ENCODE measurements at places on chromosomes 2 and 18.

- H3K4me3 ChIP-seq = no peak overlapping the region
- H3K4me1 ChIP-seq = no peaks in the 10 kb centered on the region
These were observed 6.6 kb downstream of the DSG3 start for GRCh38 chr18:31454066-31454708.

DNA sequence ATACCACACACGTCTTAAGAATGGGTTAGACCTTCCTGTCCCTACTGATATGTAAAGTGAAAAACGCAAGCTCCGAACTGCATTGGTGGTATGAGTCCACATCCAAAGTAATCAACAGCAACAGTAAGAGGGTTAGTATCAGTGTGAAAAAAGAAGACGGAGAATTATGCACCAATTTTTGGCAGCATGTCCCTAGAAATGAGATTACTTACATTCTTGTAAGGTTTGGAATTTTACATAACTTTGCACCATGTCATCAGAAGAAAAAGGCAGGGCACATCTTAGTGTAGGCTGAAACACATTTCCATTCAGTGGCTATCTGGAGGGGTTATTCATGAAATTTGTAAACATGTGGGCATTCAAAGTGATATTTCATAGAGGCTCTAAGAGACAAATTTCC lies 88.2 kb downstream of the LONRF2 start:
- H3K36me3 ChIP-seq = no peaks in the 10 kb centered on the region
- no peak overlapping the region for H3K4me3 ChIP-seq
- H3K27me3 ChIP-seq = no peaks in the 10 kb centered on the region
- H3K27ac ChIP-seq = no peak overlapping the region

DNA sequence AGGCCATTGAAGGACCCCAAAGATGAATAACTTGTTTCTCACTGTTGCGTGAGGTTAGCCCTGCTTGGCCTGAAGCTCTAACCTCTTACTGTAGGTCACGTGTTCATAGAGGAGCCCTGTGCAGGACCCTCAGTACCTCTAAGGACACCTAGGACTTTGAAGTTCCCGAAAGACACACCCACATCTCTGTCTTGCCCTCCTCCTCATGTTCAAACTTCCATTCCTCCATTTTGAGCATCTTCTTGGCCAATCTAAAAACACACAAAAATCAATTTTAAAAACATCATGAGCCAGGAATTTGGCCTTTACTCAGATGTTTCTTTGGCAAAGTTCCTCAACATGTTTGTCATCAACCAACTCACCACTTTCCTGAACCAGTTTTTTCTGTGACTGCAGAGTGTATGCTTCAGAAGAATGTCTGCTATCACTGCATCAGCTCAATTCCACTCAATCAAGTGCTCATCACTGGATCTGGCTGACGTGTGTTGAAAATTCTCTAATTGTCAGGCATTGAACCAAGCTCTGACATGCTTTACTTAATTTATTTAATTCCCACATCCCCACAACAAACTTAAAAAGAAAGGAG lies 101.6 kb downstream of the AP1S3 start:
- no peak for DNase-seq
- H3K27me3 ChIP-seq = no peaks in the 10 kb centered on the region
- H3K27ac ChIP-seq = no peak overlapping the region
- H3K36me3 ChIP-seq = no peaks in the 10 kb centered on the region
- peaks cover 4% of the 10 kb centered on the region for H3K4me1 ChIP-seq

GRCh38 chr2:145267451-145267850 lies 747.5 kb upstream of the ZEB2 start:
- no peaks in the 10 kb centered on the region for H3K4me1 ChIP-seq
- DNase-seq = no peak
- no peak overlapping the region for H3K27ac ChIP-seq
- H3K4me3 ChIP-seq = no peak overlapping the region

DNA sequence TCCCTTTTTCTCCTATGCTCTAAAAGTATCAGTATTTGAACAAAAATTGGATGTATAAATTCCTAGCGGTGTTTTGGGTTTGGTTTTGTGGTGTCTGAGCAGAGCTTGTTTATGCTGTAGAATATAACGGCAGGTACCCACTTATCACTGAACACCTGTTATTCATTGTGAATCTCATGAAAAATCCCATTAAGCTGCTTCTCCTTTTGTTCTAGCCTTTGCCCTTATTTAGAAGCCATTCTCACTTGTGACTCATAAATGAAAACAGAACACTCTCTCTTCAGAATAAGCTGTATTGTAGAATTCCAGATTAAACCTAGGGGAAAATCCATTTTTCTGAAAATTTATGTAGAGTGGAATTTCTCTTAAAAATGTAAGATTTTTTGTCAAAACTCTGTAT lies 104.0 kb downstream of the PRPF40A start:
- H3K4me1 ChIP-seq = no peaks in the 10 kb centered on the region
- DNase-seq = no peak
- no peak overlapping the region for H3K27ac ChIP-seq
- H3K36me3 ChIP-seq = peaks cover 28% of the 10 kb centered on the region
- H3K4me3 ChIP-seq = no peak overlapping the region

- H3K27ac ChIP-seq = peak overlapping the region; percentile 44
- peaks cover 13% of the 10 kb centered on the region for H3K36me3 ChIP-seq
- H3K27me3 ChIP-seq = no peaks in the 10 kb centered on the region
These were observed 607 bp upstream of the TSN start for GRCh38 chr2:121754851-121755236.

DNA sequence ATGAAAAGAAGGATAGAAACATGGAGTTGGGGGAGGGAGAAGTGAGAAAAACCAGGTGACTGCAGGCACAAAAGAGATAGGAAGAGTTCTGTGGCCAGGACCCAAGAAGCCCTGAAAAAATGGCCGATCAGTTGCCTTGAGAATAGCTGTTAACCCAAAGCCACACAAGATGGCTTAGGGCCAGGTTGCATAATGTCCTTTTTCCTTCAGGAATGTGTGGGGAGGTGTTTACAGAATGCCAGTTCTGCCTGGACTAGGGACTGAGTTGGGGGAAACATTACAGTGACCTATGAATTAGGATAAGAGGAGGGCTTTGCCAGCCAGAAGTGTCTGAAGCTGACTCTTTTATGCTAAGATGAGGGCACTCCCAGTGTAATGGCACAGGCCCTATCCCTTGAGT lies 17.1 kb downstream of the FAM110C start:
- no peaks in the 10 kb centered on the region for H3K36me3 ChIP-seq
- no peak for DNase-seq
- no peak overlapping the region for H3K27ac ChIP-seq
- no peaks in the 10 kb centered on the region for H3K27me3 ChIP-seq
- no peaks in the 10 kb centered on the region for H3K4me1 ChIP-seq
- no peak overlapping the region for H3K4me3 ChIP-seq

All from heart left ventricle (tissue), 16 donors.